HFF-Myc (cell line): ENCODE measurements at places on chromosomes 16 and 17.
A peak's percentile ranks its signal among the peaks of the same experiment; 100 is the strongest.

GRCh38 chr16:54633943-54634362, 296.7 kb upstream of the IRX5 start:
- no peak for DNase-seq

GRCh38 chr17:6668727-6669425, 17.3 kb downstream of the C17orf100 start:
- DNase-seq, result no peak

- no peak for DNase-seq
These were observed 173.8 kb downstream of the C16orf78 start for GRCh38 chr16:49547448-49547847.

- no peak for DNase-seq
These were observed 172.0 kb upstream of the CIBAR2 start for GRCh38 chr16:85284141-85284817.

- DNase-seq, result no peak
These were observed 316.9 kb downstream of the SEC14L1 start for GRCh38 chr17:77457572-77458201.

GRCh38 chr17:59062509-59062908, 44.2 kb downstream of the TRIM37 start:
- no peak for DNase-seq

DNA sequence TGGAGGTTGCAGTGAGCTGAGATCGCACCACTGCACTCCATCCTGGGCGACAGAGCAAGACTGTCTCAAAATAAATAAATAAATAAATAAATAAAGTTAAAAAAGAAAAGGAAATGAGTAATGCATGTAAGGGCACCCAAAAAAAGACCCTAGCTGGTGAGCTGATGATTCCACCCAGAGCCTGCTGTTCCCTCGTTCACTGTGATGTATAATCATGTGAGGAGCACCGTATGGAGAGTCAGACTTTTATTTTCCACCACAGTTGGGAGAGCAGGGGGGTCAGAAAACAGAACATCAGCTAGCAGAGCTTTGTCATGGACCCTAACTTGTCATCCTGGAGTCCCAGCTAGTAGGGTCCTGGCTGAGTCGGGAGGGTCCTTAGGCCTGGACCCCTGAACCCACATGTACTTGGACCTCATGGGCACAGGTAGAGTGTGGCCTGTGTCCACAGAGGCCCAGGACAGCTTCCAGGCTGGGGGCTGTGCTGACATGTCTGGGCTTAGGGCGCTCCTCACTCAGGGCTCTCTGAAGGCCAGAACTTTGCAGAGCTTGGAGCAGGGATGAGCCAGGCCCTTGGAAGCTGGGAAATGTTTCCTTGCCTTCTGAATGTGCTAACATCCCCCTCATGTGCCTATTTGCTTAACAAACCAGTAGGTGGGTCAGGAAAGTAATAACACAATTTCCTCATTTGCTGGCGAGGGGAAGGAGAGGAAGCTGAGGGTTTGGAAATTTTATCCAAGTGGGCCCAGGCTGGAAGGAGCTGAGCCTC, 18.8 kb upstream of the LASP1NB start:
- DNase-seq, result no peak

GRCh38 chr16:66847533-66848067, 3.4 kb downstream of the CA7 start:
- no peak for DNase-seq

DNA sequence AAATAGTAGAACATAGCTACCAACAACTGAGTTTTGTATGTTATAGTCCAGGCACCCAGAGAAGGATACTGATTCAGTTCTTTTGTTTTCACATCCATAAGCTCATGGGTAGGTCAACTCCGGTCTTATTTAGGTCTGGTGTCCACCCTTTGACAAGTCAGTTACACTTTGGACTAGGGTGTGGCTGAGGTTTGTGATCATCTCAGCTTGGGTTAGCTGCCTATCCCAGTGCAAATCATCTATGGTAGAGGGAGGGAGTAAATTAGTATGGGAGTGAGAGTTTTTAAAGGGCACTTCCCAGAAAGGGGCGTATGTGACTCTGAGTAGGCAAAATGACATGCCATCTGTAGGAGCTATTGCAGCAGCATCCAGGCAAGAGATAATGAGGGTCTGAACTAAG, 66.1 kb downstream of the TANC2 start:
- DNase-seq, result no peak

DNA sequence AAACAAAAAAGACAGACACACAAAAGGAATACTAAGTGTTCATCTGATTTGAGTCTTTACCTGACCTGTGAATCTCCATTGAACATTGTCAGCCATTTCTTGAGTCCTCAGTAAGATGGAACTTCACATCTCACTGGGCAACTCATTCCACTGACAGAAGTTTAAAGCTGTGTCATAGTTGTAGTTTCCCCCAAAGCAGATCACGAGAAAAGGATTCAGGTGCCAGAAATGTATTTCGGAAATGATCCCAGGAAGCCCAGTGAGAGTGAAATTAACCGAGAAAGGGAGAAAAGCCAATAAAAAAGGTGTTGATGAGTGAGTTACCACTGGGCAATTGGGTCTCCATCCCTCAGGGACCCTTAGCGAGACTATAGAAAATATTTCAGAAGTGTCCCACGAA, 6.5 kb downstream of the CHD9 start:
- DNase-seq, result no peak

- DNase-seq, result no peak
These were observed 824 bp upstream of the FBXL16 start for GRCh38 chr16:706189-707061.

DNA sequence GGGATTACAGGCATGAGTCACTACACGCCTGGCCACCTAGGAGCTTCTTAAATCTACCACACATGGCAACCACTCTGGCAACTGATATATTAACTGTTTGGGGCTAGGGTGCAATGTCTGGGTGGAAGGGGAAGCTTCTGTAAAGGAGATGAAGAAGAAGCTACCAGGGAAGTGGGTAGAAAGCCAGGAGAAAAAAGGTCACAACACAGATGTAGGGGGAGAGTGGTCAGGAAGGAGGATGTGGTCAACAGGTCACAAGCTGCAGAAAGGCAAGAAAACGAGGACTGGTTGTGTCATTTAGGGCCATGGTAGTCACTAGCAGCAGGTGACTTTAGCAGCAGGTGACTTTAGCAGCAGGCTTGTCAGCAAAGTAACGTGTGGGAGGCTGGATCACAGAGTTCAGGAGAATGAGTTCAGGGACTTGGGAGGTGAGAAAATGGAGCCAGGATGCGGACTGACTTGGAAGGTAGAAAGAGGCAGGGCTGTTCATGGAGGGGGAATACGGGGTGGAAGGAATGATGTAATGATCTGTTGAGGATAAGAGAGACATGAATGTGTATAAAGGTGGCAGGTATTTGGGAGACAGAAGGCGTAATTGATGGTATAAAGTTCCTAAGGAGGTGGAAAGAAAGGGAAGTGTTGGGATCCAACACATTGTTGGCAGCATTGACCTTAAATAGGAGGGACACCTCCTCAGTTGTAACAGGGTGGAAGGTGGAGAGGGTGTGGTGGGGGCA, 16.3 kb upstream of the WFIKKN2 start:
- DNase-seq, result no peak

GRCh38 chr17:80649672-80650330, 105.2 kb downstream of the RPTOR start:
- peak; percentile 56 for DNase-seq

GRCh38 chr17:27631411-27631760, 398 bp downstream of the LGALS9 start:
- no peak for DNase-seq

DNA sequence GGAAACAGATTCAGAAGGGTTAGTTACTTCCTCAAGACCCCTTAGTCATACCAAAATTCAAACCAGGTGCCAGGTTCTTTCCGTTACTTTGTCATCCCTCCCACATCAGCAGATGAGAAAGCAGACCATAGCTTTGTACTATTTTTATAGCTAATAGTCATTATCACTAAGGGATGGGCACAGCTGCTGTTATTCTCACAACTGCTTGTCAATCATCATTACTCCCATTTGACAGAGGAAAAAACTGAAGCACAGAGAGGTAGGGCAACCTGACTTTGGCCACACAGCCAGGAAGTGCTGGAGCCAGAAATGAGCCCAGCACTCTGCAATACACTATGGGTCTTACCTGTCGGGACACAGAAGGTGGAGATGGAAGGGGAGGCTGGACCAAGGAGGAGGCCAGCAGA, 30.0 kb downstream of the TEKT5 start:
- DNase-seq, result no peak

DNA sequence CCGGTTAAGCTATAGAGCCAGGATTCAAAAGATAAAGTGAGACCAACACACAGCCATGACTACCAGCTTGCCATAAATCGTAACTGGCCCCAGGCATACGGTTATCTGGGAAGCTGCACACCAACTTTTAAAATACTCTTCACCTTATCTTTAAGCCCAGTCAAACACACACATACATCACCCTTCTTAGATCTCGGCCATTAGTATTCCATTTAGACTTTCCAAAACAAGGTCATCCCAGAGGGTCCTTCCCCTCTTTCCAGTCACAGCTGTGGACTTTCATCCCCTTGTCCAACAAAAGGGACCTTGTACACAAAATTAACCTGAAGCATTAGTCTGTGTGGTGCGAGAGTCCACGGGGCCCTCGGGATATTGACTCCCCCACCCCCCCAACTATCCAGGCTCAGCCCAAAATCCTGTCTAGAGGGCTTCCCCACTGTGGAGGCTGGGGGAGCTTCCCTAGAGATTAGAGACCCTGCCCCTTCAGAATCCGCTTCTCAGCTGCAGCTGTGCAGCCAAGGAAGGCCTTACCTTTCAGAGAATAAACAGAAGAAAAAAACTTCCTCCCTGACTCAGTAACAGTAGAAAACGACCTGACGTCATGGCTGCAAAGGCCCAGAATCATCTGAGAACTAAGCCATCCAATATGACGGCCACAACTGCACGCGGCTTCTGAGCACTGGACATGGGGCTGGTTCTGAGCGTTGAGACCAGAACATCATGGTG, 9.9 kb downstream of the ZFHX3 start:
- no peak for DNase-seq

- no peak for DNase-seq
These were observed 44.5 kb upstream of the TBX2 start for GRCh38 chr17:61354895-61355874.

- DNase-seq, result peak; percentile 65
These were observed 26.2 kb downstream of the ANKRD40 start for GRCh38 chr17:50681263-50682200.

DNA sequence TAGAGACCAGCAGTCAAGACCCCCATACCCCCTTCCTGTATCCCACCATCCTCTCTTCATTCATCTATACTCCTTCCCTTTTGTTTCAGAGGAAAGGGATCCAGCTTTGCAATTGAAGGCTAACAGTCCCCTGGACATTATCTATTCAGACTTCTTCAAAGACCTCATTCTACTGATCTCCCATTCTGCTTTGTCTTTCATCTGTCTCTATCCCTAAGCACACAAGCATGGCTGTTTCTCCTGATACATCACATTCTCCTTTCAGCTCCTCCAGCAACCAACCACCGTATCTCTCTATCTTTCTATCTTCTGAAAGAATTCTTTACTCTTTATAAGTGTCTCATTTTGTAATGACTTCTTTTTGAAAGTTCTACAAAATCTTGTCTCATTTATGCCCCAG, 9.7 kb upstream of the ARHGAP17 start:
- DNase-seq, result no peak

DNA sequence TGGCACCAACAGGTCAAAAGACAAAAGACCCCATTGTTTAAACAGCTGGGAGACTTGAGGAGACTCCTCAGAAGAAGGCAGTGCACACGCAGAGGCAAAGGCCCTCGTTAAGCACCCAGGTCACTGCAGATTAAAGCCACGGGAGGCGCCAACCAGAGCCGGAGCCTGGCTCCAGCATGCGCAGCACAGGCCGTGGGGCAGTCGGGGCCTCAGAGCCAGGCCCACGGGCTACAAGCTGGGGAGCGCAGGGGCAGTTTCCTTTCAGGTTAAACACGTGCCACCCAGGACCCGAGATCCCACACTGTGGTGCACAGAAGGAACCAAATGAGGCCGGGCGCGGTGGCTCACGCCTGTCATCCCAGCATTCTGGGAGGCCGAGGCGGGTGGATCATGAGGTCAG, 9.2 kb downstream of the PIEZO1 start:
- no peak for DNase-seq

GRCh38 chr16:46889942-46890300, 5.8 kb downstream of the GPT2 start:
- DNase-seq, result no peak

DNA sequence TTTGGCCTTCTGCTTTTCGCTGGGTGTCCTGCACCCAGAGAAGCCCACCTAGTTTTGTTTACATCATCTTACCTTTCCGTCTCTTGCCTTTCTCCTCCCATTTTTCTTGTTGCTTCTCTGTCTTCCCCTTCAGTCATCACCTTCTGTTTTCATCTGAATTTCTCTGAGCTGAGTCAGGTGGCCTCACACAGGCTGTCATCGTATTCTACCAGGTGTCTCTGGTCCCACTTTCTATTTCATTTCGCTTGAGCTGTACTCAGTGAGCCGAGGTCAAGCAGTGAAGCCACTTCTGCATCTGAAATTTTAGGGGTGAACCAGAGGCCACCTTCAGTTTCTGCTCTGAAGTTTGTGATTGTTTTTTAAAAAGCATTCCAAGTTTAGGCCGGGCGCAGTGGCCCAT, 9.7 kb downstream of the CRAMP1 start:
- no peak for DNase-seq

- no peak for DNase-seq
These were observed 7.8 kb upstream of the PSMC3IP start for GRCh38 chr17:42585353-42585752.

DNA sequence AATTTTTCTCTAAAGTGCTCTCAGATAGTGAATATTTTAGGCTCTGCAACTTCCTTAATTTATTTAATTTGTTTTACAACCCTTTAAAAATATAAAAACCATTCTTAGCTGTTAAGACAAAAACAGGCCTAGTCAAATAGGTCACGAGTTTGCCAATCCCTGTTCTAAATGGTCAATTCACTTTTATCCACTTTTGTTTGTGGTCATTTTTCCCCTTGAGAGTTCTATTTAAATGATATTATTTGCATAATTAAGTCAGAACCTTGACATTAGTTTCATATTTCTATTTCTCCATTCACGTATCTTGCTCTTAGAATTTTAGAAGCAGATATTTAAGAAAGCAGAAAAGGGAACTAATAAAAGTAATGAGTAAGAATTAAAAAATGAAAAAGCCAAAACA, 4.0 kb downstream of the AMFR start:
- no peak for DNase-seq

GRCh38 chr17:34637548-34638525, 58.5 kb downstream of the TMEM132E start:
- DNase-seq, result peak; percentile 27

GRCh38 chr17:40714473-40714872, 10.9 kb upstream of the KRT24 start:
- DNase-seq, result no peak

DNA sequence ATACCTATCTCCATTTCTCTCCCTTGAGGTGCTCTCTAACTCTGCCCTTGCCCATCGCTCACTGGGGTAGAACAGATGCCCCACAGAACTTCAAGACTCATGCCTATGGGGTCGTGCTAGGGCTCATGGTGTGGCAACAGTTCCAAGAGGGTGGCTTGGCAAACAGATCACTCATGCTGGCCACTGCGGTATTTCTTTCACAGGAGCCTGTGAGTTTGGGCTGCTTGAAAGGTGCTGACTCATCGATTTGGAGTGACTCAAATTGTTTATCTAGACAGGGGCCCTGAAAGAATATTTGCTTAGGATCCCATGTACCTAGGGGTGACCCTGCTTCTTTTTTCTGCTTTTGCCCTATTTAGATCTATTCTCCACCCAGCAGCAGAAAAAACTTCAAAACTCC, 69.9 kb downstream of the IRX5 start:
- DNase-seq, result no peak
